ENCODE measurements at places on chromosomes 13 and 19. TPM values are rescaled to one million over a fixed set of nuclear protein-coding genes. Genes with fewer than 3 reads are reported as not detected.

Gene OR7C1
- total RNA-seq = not detected

Gene CCDC70
- total RNA-seq = not detected

Gene EDDM13
- total RNA-seq = not detected

Gene SMIM44
- not detected for total RNA-seq

Gene PDX1
- total RNA-seq = not detected

Gene SPACA4
- total RNA-seq = not detected

Gene ICAM4
- total RNA-seq = under 0.01 TPM

Gene RASAL3
- 0.25 TPM for total RNA-seq

Gene MEGF8
- 56.5 TPM for total RNA-seq

Gene DKKL1
- total RNA-seq = not detected

Gene MCF2L
- 120 TPM for total RNA-seq

Gene KLK12
- total RNA-seq = not detected

Gene PRODH2
- total RNA-seq = not detected

Gene MBD3
- 40.1 TPM for total RNA-seq

Gene LRRC63
- total RNA-seq = 1.7 TPM

Gene TJP3
- total RNA-seq = under 0.01 TPM

Gene HIPK4
- under 0.01 TPM for total RNA-seq

Gene TMPRSS9
- 0.25 TPM for total RNA-seq

Gene RDH8
- not detected for total RNA-seq

Gene RNF17
- not detected for total RNA-seq

Data from temporal lobe (tissue), 4 donors.